ENCODE measurements at places on chromosomes 3 and 15.

DNA sequence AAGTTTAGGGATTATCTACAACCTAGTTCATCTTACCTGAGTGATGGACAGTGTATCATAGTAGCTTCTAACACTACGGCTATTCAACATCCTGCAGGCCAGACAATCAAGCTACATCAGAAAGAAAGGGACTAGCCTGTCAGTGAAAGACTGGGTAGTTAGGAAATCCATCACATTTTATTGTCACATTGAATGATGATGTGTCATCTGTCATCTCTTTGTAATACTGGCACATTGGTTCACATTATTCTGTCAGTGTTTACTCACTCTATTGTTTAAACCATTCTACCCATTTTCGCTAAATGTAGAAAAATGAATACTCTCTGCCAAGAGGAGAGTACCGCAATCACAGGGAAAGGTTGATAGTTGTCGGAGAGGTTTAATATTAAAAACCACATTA is 1155.8 kb downstream of the TUSC7 start:
- DNase-seq, result no peak

GRCh38 chr15:91135201-91136130 is 35.4 kb downstream of the SV2B start:
- no peak for DNase-seq

DNA sequence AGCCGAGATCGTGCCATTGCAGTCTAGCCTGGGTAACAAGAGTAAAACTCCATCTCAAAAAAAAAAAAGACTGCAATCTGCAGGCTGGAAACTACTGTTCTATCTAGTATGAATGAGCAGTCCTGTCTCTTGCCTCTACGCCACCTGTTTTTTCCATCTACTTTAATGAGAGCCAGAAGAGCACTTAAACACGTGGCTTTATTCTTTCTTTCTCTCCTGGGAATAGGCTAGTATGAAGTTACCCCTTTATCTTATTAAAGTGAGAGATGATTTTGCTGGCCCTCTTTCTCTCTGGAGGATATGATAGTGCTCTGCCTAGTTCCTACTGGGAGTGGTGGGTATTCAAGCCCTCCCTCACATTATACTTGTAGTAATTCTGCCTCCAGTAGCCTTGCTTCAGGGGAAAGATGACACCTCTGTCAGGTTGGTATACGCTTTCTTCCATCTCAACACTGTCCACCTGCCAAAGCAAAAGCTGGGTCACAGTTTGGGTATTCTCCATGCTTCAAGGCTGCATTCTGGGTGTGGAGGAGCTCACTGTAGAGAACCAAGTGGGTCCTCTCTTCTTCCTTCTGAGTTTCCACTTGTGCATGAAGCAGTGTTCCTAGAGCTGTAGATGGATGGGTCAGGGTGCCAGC is 17.8 kb downstream of the MAPKBP1 start:
- DNase-seq, result no peak

- no peak for DNase-seq
Observed at GRCh38 chr15:40618023-40618422, 24.0 kb downstream of the KNL1 start.

GRCh38 chr3:177206936-177207335 is 9.7 kb upstream of the TBL1XR1 start:
- no peak for DNase-seq

DNA sequence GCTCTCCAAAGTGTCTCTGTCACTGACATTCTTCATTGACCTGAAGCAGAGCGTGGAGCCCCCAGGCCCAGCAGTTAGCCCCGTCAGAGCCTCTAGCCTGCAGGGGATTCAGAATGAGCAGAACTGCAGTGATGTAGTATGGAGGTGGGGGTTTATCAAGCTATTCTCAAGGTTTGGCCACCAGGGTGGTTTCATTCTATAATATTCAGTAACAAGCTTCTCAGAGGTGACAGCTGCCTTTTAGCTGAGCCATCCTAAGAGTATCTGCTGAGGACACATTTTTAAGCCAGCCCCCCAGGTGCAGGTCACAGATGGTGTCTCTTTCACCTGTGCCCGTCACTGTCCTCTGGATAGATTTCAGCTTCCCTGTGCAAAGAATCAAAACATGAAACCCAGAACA is 31.9 kb downstream of the CMTM7 start:
- DNase-seq, result no peak

DNA sequence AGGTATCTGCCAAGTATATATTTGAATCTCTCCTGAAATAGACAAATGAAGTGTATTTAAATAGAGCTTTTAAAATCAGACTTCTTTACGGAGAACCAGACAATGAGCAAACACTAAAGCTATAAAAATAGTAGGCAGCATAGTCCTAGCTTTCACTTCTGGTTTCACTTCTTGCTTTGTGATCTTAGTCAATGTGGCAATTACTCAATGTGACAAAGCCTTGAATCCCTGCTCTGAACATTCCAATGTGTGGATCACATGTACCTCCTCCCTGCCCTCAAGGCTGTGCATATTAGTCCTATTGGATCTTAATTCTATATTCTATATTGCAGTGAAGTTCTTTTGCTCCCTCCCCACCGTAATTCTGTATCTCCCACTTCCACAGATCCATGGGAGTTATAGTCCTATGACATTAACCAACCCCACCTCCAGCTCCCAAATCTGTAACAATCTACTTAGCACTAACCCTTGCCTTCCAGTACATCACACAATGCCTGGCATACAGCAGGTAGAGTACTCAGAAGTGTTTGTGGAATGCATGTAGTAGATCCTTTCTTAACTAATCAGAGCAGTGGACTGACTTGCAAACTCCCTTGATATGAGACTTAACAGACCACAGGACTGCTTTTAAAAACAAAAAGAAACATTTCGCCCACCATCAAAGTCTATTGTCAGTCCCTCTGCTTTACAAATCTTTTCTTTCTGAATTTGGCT is 24.3 kb upstream of the CP start:
- peak; percentile 87 for DNase-seq

GRCh38 chr15:73385205-73385604 is 16.4 kb upstream of the HCN4 start:
- DNase-seq, result no peak

- no peak for DNase-seq
Observed at GRCh38 chr15:60854858-60855564, 374.1 kb downstream of the RORA start.

DNA sequence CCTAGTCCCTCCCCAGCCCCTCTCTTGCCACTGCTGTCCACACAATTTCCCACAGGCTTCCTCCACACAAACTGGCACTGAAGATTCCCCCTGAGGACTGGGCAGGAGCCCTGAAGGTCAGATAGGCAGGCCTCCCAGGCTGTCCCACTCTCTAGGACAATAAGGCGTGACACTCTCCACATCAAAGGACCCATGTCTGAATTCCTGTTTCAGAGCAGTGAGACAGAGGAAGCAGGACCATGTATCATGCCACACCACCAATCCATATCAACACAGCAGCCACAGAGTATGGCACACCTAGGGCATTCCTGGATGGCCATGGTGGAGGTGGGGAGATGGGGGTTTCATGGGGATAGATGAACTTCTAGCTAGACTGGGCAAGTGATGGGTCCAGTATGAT is 13.8 kb upstream of the CCR1 start:
- no peak for DNase-seq
